Astrocyte of the hippocampus (primary cell): ENCODE measurements at places on chromosomes 1 and 21.

DNA sequence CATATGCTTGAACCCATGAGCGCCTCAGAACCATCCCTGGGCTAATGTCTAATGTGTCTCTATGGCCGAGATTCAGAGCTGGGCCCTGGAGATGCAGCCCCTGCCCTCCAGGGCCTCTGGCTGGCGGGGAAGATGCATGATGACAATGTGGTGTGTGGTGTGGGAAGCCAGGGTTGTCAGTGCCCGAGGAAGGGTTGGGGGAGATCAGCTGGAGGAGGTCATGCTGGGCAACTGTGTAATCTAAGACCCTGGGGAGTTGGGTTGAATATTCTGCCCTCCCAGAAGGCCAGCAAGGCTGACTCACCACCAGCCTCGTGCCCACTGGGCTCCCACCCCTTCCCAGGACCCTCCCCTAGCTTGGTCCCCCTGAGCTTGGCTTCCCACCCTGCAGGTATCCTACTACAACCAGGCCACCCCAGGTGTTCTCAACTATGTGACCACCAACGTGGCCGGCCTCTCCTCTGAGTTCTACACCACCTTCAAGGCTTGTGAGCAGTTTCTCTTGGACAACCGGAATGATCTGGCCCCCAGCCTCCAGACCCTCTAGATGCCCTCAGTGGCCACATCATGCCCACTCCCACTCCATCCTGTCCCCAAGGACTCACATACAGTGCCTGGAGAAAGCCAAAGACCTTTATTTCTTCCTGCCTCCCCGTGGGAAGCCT is 14.6 kb downstream of the FAM151A start:
- DNase-seq = no peak

GRCh38 chr1:68043443-68044090 is 6.9 kb downstream of the DIRAS3 start:
- DNase-seq = no peak

- peak; percentile 7 for DNase-seq
These were observed 30.5 kb downstream of the CACNA1E start for GRCh38 chr1:181513786-181514297.

DNA sequence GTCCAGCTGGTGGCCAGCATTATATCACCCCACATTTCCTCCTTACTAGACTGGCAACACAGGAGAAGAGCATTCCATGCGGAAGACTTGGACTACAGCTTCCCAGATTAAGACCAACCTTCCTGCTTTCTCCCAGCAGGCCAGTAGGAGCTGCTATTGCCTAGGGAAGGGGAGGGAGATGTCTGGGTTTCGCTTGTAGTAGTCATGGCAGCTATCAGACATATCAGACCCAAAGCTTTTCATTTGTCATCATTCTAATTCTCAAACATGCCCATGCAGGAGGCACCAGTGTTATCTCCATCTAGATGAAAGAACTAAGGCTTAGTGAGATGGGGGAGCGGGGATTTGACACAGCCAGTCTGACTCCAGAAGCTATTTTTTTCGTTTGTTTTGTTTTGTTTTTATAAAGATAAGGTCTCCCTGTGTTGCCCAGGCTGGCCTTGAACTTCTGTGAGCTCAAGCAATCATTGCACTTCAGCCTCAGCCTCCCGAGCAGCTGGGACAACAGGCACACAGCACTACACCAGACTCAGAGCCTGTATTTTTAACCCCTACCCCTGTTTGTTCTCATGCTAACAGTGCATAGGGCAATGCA is 4.5 kb downstream of the PLA2G2A start:
- peak; percentile 74 for DNase-seq

DNA sequence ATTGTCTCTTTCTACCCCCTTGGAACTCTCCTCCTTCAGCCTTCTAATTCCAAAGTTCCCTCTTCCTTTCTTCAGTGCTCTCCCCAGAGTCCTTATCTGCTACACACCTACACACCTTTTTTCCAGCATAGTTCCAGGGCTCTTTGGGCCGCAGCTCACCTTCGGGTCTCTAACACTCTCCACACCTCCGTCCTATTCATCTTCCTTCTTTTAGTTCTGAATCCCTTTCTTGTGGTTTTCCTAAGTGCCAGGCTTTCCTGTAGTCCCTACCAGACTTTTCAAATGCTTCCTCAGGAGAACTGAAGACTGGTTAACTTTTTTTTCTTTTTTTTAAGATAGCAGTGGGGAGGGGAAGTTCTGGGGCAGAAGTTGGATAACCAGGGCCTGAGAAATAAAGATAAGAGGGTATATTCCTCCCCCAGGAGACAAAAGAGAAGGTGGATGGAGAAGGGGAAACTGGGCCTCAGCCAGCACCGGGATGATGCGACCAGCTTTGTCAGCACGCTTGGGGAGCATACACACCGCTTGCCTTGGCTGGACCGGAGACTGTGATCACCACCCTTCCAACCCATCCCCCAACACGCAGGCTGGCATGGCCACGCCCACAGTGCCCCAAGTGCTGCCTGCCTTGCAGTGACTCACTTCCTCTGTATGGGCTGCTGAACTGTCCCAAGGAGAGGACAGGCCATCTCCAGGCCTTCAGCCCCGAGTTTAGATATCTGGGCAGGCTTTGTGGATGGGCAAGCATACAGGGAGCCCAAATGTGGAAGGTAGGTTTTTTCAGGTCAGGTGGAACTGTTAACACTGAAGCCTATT is 2.5 kb upstream of the CERS2 start:
- peak; percentile 64 for DNase-seq
